Stimulated activated CD8-positive, alpha-beta memory T cell treated with anti-CD3 and anti-CD28 coated beads, Interleukin-7, amount 100 ng/mL, for 4 hours (primary cell): ENCODE measurements at places on chromosomes 2 and 18.

- no peak for DNase-seq
These were observed 1.7 kb downstream of the PJVK start for GRCh38 chr2:178452870-178453269.

GRCh38 chr2:128452024-128452411 is 133.3 kb upstream of the HS6ST1 start:
- DNase-seq: no peak

DNA sequence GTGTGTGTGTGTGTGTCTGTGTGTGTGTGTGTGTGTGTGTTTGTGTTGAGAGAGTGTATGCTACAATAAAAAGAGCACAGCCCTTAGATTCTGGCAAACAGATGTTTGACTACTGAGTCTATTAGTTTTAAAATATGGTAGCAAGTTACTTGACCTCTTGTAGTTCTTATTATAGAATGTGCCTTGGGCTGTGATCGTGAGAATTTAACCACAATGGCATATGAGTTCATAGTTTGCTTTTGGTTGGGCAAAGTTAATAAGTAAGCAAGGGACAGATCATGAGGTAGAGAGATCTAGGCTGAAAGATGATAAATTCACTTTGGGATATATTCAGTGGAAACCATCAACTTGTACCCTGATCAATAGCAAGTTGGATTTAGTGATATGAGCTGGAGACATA is 334.3 kb upstream of the VWC2L start:
- no peak for DNase-seq

- no peak for DNase-seq
These were observed 11.0 kb upstream of the NCKAP5 start for GRCh38 chr2:133579274-133579673.

GRCh38 chr2:66084948-66085590 is 349.9 kb upstream of the MEIS1 start:
- DNase-seq: no peak

- no peak for DNase-seq
These were observed 1417.6 kb upstream of the CDH2 start for GRCh38 chr18:29594493-29594892.

GRCh38 chr18:50093366-50094064 is 101.4 kb downstream of the MYO5B start:
- DNase-seq: no peak

DNA sequence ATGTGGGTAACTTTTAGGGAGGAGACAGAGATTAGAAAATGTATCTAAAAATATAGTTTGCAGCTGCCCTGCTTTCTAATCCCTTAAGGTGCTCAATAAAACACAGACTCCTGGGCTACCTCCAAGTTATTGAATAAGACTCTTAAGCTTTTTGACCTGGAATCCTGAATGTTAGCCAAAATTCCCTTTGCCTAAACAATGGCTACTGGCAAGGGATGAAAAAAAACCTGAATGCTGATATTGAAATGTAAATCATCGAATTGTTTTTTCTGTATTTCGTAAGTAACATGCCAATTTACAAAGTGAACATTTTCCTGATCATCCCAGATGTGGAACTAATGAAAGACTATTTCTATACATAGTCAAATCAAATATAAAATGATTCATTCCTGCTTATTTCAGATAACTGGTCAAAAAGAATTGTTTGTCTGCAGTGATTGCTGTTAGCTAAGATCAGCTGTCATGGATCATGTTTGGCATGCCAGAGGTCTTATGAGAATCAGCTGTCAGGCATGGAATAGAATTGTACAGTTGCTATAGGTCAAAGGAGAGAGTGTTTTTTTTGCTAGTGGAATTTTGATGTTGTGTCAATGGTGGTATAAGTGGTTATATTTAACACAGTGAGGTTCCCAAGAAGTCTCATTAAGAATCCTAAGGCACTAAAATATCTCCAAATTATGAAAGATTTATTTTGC is 363.6 kb upstream of the CWC22 start:
- DNase-seq: no peak

- no peak for DNase-seq
These were observed 50.8 kb upstream of the PEX13 start for GRCh38 chr2:60966507-60967405.

DNA sequence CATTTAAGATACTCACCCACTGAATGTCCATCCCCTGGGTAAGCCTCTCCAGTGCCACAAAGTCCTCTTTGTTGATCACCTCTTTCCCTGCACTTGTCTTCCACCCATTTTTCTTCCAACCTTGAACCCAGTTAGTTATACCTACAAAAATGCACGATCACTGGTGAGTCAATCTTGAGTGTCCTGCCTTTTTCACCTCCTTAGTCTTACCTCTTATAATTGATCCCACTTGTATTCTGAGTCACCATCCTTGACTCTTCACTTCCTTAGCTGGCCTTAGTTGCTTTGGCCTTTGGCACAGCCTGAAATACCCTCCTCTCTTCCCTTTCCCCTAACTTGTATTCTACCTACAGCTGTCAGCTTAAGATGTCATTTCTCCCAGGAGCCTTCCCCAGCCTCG is 10.2 kb downstream of the RNASEH1 start:
- no peak for DNase-seq

GRCh38 chr2:156589381-156590079 is 153.4 kb downstream of the GPD2 start:
- no peak for DNase-seq

DNA sequence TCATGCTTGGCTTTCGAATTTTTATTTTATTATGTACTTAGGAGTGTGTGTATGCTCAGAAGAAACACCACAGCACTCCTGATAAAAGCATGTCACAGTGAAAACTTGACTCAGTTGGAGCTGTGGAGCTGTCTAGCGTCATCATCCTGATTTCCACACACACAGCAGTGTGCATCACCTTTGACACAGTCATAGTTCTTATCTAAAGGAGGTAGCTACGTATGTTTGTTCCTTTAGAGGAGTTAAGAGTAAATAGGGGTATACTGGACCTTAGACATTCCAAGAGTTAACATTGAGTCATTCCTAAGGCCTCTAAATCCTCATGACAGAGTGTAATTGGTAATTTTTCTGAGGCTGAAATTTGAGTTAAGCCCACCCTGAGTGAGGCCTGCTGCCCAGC is 96.9 kb downstream of the PHLPP1 start:
- DNase-seq: no peak

DNA sequence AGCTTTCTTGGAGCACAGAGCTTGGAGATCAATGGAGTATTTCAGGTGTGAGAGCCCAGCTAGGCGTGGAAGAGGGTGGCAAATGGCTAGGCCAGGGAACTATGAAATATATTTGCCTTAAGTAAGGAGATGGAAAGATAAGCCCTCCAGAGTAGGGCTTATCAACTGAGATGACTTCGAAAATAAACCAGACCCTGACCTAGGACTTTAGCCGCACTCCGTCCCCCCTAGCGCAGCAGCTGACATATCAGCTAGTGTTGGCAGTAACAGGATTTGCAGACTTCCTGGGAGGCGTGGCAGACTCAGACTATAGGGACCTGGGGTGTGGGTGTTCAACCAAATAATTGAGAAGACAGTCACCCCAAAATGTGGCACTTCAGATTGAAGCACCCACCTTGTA is 127.7 kb upstream of the EPAS1 start:
- DNase-seq: no peak

GRCh38 chr18:9053814-9054213 is 48.7 kb upstream of the NDUFV2 start:
- no peak for DNase-seq
